ENCODE measurements at places on chromosomes 13 and 19.

DNA sequence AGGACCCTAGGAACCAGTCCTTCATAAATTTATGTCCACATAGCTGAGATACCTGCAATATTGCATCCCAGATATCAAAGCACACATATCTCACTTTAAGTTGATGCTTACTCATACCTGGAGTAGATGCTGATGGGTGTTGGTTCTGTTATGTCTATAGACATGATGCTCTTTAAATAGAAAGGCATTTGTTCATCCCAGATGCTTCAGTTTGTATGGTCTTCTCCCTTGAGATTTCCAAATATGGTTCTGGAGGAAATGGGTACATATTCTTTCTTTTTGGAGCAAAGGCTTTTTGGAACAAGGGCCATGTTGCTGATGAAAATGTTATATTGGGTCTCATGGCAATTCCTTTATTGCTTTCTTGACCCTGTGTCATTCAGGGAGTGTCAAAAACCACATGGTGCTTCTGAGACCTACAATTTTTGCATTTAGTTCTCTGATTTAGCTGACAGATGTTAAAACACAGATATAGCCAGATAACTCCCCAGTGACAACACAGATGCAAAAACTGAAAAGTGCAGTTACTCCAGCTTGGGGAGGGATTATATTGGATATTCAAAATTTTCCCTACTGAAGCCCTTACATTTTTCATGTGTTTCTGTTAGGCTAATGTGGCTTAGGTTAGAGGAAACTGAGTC is 211.4 kb downstream of the KCNRG start:
- DNase-seq = no peak

DNA sequence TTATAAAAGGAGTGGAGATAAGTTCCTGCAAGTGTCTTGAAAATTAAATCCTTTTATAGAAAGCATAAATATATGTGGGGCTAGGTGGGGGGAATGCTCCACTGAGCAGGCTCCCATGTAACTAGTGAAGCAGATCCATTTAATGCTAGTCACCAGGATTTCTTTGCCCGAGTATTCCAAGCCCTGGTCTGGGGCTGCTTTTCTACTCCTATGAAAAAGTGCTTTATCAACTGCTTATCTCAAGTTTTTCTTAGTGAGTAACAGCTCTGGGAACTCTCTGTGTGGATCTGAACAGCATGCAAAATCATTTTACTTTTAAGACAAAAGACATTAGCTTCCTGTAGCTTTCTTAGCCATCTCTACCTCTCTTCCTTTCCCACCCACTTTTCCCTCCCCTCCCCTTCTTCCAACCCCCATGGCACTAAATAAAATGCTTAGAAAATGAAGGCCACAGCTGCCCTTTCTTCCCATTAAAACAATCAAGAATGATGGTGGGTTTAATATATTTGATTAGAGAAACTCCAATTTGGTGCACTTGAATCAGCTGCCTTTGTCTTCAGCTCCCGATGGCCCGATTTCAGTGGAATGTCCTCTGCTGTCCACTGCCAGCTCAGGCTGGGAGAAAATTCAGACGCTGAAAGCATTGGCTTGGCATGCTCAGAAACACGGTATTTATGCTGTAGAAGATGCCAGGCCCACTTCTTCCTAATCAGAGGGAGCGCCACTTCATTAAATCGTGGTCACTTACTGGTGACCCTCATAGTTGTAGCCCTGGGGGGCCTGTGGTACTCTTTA is 475.1 kb downstream of the FOXO1 start:
- no peak for DNase-seq

- DNase-seq = no peak
Observed at GRCh38 chr19:9848060-9848459, 12.9 kb downstream of the PIN1 start.

GRCh38 chr13:111657013-111657412 is 336.6 kb downstream of the TEX29 start:
- peak; percentile 97 for DNase-seq

DNA sequence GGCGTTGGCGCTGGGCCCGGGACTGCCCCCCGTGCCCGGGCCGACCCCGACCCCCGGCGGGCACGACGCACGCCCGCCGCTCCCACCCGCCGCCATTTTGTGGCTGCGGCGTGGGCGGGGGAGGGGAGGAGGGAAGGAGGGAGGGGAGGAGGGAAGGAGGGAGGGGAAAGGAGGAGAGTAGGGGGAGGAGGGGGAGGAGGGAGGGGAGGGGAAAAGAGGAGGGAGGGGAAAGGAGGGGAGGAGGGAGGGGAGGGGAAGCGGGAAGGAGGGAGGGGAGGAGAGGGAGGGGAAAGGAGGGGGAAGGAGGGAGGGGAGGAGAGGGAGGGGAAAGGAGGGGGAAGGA is at the start of gene BTBD2:
TSS of gene BTBD2 (minus strand) at position 107 of the 343 bp plus-strand sequence. CDS start at position 96, 11 bp downstream.
- peak; percentile 29 for DNase-seq

All from DMS79 treated with DMSO at 0.1 percent for 48 hours (cell line).